ENCODE measurements at places on chromosomes 6 and 20.

DNA sequence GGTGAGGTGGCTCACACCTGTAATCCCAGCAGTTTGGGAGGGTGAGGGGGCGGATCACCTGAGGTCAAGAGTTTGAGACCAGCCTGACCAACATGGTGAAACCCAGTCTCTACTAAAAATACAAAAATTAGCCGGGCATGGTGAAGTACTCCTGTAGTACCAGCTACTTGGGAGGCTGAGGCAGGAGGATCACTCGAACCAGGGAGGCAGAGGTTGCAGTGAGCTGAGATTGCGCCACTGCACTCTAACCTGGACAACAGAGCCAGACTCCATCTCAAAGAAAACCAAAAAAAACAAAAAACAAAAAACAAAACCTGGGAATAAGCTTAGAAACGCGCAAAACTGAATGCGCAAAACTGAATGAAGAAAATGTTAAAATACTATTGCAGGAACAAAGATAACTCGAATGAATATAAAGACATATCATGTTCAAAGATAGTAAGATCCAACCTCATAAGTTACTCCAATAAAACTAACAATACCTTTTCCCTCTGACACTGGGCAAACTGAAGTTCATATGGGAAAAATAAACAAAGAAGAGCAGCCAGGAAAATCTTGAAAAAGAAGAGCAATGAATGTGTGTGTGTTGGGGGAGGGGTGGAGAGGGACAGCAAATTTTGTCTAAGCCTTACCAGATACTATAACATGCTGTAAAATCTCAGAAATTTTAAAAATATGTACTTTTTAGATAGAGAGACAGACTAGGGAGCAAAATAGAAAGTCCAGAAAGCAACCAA lies 101.0 kb upstream of the BEND3 start:
- DNase-seq: no peak

DNA sequence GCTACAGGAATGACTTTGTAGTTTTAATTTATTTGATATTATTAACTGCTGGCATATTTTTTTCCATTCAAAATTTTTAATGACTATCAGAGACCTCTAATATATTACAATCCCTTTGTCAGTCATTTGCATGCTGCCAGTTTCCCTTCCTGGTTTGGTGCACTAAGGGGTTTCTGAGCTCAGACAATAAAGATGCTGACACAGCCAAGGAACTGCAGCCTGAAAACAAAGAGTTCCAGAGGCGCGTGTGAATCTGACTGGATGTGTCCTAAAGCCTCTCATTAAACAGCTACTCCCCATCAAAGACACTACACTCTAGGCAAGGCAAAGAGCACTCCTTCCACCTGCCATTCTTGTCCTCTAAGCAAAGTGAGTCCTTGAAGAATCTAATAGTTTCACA lies 116.8 kb upstream of the DST start:
- DNase-seq: no peak

- no peak for DNase-seq
Measured at GRCh38 chr6:147007441-147007840, 196.8 kb upstream of the STXBP5 start.

DNA sequence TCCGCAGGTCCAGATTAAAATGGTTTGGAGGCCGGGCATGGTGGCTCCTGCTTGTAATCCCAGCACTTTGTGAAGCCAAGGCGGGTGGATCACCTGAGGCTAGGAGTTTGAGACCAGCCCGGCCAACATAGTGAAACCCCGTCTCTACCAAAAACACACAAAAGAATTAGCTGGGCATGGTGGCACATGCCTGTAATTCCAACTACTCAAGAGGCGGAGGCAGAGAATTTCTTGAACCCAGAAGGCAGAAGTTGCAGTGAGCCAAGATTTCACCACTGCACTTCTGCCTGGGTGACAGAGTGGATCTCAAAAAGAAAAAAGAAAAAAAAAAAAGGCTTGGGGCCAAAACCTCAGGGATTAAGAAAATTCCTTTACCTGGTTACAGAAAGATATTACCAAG lies 30.5 kb downstream of the C6orf15 start:
- no peak for DNase-seq

- DNase-seq: no peak
Measured at GRCh38 chr6:14259594-14260152, 142.1 kb downstream of the CD83 start.

GRCh38 chr6:27679308-27679963 lies 206.5 kb upstream of the ZNF184 start:
- DNase-seq: no peak

GRCh38 chr20:23241416-23241815 lies 109.2 kb upstream of the NXT1 start:
- no peak for DNase-seq

GRCh38 chr6:166331503-166332415 lies 10.6 kb downstream of the SFT2D1 start:
- DNase-seq: no peak

DNA sequence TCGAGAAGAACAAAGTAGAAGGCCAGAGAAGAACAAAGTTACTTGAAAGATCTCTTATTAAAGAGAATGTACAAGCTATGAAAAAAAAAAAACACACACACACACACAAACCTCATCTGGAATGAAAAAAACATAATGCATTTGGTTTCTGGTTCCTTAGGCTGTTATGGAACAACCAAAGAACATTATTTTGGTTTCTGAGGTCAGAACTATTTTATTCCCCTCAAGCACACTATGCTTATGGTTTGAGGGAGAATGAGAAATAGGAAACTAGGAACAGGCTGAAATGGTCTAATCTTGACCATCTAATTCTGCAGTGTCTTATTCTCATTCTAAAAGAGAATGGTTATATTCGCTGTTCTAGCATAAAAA lies 8.8 kb downstream of the PRDM1 start:
- no peak for DNase-seq

- DNase-seq: no peak
Measured at GRCh38 chr6:14542670-14543366, 425.2 kb downstream of the CD83 start.
